ENCODE measurements at places on chromosomes 7 and 10.

GRCh38 chr10:45500304-45500703, 126.3 kb downstream of the ALOX5 start:
- no peak for DNase-seq

DNA sequence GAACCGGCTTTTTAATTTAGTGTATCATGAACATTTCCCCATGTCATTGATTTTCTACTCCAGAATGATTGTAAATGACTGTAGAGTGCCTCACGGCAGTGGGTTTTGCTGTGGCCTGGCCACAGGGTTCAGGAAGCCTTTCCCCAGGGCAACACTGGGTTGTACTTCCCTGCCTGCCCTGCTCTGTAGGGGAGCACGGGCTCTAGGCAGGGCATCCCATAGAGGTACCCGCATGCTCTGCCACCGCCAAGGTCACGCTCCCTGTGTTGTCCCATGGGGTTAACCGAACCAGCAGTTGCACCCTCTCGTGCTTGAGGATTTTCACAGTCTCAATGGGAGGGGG, 63.8 kb downstream of the BPGM start:
- no peak for DNase-seq

DNA sequence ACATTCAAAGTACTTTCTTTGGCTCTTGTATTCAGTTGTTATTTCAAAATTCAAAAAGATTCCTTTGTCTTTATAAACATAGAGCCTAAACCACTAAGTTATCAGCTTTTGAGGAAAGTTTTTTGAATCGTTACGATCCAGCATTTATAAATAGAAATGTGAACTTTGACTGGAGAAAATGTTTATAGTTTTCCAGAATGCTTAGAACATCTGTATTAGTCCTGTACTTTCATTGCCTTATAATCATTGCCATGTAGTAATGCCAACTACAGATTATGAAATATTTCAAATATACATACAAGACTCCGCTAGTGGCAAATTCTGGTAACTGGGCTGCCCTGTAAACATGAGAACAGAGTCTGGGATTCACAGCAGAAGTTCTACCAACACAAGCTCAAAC, 191.3 kb upstream of the PRKCQ start:
- DNase-seq, result no peak

GRCh38 chr7:47579458-47579857, 2.5 kb downstream of the TNS3 start:
- DNase-seq, result no peak

- no peak for DNase-seq
Measured at GRCh38 chr10:2284071-2284470, 546.7 kb upstream of the ADARB2 start.

- no peak for DNase-seq
Measured at GRCh38 chr7:16774986-16775385, 21.4 kb downstream of the TSPAN13 start.

GRCh38 chr7:45080265-45080957, 8.4 kb downstream of the NACAD start:
- DNase-seq, result no peak

DNA sequence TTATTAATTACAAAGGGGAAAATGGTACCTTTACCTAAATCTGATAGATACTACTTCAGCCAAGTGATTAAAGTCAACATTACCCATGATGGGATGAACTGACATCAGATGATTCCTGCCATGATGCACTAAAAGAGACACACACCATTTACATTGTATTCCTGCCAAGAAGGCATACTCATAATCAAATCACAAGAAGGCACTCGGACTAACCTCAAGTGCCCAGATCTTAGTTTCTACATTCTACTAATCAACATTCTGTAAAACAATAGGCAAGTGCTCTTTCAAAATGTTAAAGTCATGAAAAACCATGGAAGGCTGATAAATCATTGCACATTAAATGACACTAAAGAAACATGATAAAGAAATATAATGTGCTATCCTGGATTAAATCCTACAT, 44.4 kb downstream of the SLC35G1 start:
- DNase-seq, result no peak

DNA sequence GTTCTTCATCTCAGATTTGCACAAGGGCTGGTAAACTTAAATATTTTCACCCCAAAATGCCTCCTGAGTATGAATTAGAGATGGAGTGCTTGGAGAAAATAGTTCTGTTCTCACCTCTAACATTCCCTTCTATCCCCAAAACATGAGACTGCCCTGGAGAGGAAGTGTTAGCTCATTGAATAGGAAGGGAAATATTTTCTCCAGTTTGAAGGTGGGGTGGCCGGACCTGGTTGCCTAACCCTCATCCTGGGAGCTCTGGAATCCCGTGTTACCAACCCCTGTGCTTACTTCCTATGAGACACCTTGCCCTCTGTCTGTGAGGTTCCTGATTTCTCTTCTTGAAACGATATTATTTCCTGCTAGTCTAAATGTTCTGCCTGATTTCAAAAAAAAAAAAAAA, 779 bp downstream of the IFIT2 start:
- no peak for DNase-seq

- DNase-seq, result no peak
Measured at GRCh38 chr7:132353936-132354335, 222.3 kb downstream of the PLXNA4 start.
